Left ventricle myocardium inferior (tissue), 1 donor: ENCODE measurements at places on chromosomes 7 and 10. TPM values are rescaled to one million over a fixed set of nuclear protein-coding genes. Genes with fewer than 3 reads are reported as not detected.

The PDE6C gene
- total RNA-seq: not detected

The TCTN3 gene
- total RNA-seq: 11.6 TPM

The ZNF783 gene
- total RNA-seq: 4.5 TPM

The NEUROG3 gene
- not detected for total RNA-seq

The C10orf67 gene
- 0.36 TPM for total RNA-seq
